Activated CD4-positive, alpha-beta T cell treated with anti-CD3 and anti-CD28 coated beads for 24 hours (primary cell): ENCODE measurements at places on chromosomes 6 and 20.
A peak's percentile ranks its signal among the peaks of the same experiment; 100 is the strongest.

- DNase-seq, result no peak
These were observed 58.1 kb upstream of the KIF13A start for GRCh38 chr6:18045507-18045906.

DNA sequence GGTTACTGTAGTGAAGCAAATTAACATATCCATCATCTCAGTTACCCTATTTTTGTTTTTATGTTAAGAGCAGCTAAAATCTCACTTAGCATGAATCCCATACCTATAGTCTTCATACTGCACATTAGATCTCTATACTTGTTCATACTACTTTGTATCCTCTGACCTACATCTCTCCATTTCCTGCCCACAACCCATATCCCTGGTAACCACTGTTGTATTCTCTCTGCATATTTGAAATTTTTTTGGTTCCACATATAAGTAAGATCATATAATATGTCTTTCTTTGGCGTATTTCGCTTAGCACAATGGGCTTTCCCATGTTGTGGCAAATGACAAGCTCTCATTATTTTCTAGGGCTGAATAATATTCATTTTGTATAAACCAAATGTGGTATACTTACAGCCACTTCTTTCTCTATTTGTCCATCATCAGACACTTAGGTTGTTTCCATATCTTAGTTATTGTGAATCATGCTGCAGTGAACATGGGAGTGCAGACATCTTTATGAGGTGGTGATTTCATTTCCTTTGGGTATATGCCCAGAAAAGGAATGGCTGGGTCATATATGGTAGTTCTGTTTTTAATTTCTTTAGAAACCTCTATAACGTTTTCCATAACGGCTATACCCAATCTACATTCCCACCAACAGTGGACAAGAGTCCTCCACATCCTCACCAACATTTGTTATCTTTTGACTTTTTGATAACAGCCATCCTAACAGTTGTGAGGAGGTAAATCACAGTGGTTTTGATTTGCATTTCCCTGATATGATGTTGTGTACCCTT lies 39.8 kb downstream of the BACH2 start:
- DNase-seq, result no peak

DNA sequence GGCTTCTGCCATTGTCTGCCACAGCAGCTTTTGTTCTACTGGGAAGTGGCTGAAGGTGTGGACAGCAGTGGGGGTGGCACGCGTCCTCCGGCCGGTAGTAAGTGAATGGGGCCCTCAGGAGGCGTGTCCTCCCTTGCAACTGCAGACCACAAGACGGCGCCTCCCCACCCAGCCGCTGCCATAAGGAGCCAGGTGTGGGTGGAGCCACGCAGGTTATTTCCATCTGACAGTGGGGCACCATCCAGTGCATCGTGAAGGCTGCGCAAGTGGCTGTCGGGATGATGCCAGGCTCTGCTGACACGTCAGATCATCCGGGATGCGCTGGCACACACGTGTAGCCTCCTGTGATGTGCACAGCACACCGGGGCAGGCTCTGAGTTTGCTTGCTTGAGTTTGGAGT lies 379.7 kb downstream of the CDH4 start:
- DNase-seq, result no peak

- DNase-seq, result no peak
These were observed 231.8 kb upstream of the RREB1 start for GRCh38 chr6:6875818-6876470.

DNA sequence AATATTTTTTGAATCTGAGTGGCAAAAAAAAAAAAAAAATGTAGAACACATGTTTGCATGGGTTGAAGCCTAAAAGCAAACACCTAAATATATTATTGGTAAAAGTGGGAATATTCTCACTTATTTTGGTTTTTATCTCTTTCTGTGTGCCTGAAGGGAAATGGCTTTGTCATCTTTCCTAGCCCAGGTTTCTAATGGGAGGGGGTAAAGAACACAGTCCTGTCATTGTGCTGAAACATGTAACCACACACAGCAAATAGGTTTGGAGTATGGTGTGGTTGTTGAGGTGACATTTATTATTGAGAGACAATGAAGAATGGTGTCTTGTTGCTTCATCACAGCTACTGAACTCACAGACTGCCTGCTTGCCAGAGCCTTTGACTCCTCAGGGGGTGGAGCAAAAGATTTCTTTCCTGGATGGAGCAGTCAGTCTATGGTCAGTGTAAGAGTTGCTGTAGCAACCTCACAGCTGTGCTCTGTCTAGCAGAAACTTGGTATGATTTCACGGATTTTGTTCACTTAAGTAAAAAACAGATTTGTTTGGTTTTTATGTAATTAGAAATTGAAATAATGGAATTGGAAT lies 70.2 kb downstream of the CEP57L1 start:
- DNase-seq, result no peak

DNA sequence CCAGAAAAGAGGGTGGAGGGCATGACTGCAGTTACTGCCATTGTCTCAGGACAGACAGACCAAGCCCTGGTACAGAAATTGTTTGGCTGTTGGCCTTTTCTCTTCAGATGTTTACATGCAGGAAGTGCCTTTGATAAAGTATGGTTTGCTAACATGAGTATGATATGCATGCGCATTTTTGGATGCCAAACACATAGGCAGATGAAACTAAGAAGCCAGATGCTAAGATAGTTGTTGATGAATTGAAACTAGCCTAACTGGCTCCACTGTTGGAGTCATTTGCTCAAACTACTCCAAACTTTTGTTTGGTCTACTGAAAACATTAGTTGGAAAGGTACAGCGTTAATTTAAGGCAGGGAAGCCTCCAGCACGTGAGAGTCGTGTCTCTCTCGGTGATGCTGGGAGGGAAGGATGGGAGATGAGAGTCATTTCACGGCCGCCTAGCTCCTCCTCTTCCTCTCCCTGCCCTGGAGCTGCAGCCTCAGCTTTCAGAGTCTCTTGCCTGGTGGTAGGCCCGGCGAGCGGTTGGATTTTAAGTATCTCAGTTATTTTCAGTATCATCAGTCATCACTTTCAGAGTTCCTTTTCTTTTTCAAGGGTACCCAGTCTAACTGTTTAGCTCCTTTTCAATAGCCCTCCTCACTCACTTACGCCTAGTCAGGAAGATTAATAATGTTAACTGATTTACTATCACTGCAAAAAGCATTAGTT lies 29.7 kb downstream of the RREB1 start:
- peak; percentile 57 for DNase-seq

DNA sequence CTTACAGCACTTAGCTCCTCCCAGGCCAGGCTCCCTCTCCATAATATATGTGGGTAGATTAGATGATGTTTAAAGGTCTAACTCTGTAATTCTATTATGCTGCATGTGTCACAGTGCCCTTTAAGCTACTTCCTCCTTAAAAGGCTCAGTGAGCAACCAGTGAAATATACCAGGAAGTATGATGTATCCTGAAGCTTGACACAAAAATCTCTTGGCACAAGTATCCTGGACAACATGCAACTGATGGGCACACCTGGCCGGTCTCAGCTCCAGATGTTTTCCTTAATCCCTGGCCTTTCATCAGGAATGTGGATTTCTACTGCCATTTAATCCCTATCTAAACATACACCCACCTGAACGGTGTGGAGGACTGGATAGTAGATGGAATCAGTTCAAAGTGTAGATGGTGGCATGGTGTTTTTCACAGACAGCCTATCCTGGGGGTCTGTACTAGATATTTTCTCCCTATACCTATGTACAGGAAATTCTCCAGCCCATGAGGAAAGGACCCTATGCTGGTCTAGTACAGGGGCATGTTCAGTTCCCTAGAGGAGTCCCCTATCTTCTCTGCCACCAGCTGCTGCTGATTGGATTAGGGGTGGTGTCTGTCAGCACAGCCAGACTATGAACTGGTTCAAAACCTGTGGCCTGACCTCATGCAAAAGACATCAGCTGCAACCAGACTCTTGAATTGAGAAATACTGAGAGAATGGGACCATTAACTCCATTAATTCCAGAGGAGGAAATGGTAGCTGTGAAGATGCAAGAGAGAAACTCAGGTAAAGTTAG lies 59.4 kb upstream of the CITED2 start:
- DNase-seq, result no peak

DNA sequence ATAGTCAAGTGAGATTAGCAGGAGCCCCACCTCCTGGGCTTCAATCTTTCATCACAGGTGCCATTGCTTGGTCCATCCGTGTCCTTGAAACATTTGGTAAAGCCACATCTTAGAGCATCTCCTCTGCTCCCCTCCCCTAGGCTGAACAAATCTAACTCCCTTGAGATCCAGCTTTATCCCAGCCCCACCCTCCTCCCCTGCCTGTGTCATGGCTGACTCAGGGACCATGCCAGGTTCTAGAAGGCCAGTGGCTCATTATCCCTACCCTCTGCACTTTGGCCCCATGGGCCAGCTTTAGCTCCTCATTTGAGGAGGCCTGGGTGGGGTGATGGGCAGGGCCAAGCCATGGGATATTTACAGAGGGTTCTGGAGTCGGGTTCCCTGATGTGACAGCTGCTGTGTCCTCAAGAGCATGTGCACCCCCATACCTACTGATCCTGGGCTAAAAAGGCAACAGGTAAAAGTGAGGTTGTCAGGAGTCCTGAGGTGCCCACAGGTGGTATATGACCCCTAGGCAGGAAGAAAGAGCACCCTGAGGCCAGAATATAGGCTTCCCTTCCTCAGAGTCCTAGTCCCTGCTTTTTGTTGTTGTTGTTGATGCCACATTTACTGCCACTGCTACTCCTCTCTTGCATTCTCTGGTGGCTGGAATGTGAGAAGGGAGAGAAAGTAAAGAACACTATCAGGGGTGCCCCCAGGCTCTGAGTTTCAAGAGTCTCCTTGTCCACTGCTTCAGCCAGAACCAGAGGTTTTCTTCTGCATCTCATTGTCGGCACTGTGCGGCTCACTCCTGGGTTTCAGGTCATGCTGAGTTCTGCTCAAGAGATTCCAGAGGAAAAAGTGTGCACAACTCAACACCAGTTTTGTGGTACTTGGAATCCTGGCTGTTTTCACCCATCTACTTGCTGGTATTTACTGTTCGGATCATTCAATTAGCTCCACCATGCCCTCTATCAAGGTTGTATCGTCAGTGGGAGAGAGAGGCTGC lies 228.4 kb downstream of the LRFN2 start:
- no peak for DNase-seq

- DNase-seq, result peak; percentile 72
These were observed 15.2 kb upstream of the ZNF335 start for GRCh38 chr20:45987108-45987780.

DNA sequence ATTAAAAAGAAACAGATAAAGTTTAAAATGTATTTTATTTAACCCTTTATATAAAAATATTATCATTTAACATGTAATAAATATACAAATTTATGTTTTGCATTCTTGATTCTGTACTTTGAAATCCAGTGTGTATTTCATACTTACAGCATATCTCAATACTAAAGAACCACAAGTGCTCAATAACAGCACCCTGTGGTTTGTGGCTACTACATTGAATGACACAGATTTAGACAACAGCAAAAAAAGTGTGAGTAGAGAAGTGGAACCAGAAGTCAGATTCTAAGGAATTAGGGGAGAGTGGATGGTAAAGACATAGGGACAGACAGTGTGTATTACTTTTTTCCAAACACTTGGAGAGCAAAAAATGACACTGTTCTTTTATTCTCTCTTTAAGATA lies 524.5 kb downstream of the BMP2 start:
- no peak for DNase-seq

DNA sequence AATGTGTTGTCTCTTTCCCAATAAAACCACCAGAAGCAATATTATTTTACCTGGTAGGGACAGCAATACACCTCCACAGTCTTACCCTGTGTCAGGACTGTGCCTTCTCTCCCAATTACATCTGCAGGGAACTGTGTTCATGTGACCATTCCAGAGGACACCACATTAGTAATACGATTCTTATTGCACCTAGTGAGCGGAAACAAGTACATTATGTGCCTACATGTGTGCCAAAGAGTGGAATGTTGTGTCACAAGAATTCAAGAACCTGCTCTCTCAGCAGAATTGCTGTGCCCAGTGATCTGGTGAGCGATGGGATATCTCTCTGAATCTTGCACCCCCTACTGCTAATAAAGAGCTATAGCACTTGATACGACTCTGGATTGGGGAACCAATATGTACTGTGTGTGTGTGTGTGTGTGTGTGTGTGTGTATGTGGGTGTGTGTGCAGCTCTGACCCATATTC lies 57.4 kb upstream of the FOXC1 start:
- DNase-seq, result no peak
